ENCODE measurements at places on chromosomes 4 and X.
A peak's percentile ranks its signal among the peaks of the same experiment; 100 is the strongest.

DNA sequence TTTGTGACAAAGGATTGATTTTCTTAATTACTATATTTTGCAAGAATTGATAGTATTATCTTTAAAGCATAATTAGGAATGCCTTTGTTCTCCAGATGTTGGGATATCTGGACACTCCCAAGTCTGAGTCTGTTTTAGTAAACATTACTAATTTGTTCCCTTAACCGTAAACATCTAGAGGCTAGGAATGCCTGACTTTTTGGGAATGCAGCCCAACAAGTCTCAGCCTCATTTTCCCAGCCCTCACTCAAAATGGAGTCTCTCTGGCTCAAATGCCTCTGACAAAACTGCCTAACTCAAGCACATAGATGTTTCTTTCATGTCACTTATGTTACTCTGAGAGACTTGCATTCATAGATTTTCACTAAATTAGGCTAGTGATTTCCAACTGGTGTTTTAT lies 297.0 kb upstream of the CLNK start:
- no peak for DNase-seq

- DNase-seq: no peak
Observed at GRCh38 chr4:165443276-165443675, 64.5 kb downstream of the CPE start.

- DNase-seq: no peak
Observed at GRCh38 chr4:95114521-95114920, 356.8 kb downstream of the BMPR1B start.

GRCh38 chr4:52545099-52546069 lies 113.7 kb downstream of the USP46 start:
- DNase-seq: peak; percentile 53

GRCh38 chrX:150198776-150199175 lies 164.3 kb upstream of the MAMLD1 start:
- DNase-seq: no peak

GRCh38 chr4:109206620-109207019 lies 95.8 kb downstream of the COL25A1 start:
- DNase-seq: no peak

- DNase-seq: no peak
Observed at GRCh38 chr4:188960411-188961093, 821.3 kb downstream of the TRIML1 start.

DNA sequence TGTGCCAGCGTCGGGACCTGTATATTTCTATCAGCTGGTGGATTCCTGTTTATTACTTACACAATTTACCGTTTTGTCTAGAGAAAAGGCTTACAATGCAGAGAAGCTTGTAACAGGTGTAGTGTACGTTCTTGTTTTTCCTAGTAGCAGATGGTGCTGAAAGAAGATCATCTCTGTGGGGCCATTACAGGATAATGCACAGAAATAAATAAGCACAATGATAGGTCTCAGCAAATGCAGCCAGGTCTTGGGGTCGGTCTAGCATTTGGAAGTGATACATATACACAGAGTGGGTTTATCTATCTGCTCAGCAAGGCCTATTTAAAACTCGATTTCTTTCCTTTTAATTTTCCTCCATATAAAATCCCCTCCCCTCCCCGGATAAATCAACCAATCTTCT lies 180.9 kb upstream of the LCORL start:
- no peak for DNase-seq

DNA sequence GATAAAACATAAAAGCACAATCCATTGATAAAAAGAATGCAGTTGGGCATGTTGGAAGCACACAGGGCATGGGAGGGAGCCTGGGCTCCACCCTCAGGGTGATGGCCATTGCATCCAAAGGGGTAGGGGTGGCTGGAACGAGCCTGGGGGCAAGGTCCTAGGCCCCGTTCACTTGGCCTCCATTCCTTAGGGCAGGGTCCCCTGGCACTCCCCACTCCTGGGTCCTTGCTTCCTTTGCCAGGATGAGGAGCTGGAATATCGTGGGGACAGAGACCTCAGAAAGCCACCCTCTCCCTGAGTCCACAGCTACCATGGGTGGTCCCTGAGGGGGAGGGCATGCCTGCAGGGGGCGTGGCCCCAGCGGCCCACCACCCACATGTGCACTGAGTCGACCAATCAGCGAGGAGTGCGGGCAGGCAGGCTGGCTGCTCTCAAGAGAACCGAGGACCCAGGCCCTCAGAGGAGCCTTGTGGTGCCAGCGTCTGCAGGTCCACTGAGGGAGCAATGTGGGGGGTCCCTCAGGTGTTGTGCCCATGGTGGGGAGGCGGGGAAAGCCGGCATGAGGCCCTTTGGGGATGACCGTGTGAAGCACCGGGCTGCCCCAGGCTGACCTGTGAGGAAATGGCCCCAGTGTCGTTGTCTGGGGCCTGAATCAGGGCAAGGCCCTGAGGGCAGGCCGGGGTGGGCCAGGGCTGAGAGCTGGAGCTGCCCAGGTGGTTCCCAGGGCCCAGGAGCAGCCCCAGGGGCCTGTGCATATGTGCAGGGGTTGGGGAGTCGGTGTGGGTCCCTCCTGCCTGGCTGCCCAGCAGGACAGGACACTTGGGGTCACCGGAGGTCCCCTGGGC lies 78.6 kb upstream of the AMELX start:
- DNase-seq: no peak

DNA sequence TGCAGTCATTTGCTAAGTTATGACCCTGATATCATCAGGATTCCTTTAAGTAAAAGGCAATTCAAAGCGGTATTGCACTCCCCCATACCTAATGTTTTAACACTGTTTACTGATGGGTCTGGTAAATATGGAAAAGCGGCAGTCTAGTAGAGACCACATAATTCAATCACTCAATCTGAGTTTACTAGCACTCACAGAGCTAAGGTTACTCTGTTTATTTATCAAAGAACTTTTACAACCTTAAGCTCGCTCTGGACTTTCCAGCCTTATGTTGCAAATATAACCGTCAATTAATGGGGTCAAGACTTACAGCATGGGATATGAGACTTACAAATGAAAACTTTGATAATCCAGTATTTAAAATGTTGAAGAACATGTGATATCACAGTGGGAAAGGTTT lies 124.5 kb upstream of the ZCCHC13 start:
- DNase-seq: no peak

- peak; percentile 23 for DNase-seq
Observed at GRCh38 chrX:1534301-1535168, 2.5 kb downstream of the P2RY8 start.

DNA sequence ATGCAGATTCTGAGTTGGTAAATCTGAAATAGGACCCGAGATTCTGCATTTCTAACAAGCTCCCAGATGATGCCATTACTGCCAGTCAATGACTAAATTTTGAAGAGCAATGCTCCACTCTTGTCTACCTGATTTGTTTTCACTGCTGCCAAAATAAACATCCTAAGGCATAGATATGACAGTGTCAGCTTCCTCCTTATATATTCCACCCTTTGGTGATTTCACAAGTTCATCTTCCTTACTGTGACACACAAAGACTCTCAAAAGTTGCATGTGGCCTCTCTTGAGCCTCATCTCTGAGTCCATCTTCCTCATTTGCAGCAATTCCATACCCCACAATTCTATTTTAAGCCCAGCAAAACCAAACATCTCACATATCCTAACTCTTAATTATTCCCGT lies 110.9 kb downstream of the FBXW7 start:
- no peak for DNase-seq

DNA sequence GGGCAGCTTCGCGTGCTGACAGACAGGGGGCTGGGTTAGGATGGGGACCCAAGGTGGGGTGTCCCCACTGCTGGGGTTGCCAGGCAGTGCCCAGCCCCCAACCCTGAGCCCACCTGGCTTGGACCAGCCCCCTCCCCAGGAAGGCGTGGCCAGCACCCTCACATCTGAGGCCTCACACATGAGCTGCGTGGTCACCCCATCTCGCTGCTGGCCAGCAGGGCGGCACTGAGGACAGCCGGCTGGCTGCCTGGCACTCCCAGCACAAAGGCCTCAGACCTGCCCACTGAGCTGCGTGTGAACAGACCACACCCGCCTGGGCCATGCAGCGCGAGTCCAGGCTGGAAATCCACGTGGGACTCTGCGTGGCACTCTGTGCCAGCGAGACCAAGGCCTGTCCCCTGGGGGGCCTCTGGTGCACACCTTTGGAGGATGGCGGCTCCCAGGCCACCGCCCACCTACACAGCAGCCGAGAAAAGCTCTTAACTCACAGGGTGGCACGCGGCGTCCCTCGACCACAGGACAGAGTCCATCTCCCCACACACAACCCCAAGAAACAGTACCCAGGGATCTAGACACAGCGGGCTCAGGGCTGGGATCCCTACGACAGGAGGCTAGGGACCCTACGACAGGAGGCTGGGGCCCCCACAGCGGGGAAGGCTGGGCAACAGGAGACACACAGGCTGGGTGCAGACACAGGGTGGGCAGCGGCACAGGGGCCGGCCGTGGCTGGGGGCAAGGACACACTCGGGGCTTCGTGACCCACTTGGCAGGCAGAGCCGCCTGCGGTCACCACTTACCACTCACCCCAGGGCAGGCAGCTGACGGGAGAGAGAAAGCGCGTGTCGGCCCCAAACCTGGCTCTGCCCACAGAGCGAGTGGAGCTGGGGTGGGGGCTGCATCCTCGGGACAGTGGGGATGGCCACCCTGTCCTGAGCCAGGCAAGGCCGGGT lies 9.8 kb downstream of the DGKQ start:
- DNase-seq: no peak

- no peak for DNase-seq
Observed at GRCh38 chr4:4735870-4736269, 123.6 kb upstream of the MSX1 start.

- no peak for DNase-seq
Observed at GRCh38 chr4:120682981-120683380, 239.5 kb downstream of the PRDM5 start.

DNA sequence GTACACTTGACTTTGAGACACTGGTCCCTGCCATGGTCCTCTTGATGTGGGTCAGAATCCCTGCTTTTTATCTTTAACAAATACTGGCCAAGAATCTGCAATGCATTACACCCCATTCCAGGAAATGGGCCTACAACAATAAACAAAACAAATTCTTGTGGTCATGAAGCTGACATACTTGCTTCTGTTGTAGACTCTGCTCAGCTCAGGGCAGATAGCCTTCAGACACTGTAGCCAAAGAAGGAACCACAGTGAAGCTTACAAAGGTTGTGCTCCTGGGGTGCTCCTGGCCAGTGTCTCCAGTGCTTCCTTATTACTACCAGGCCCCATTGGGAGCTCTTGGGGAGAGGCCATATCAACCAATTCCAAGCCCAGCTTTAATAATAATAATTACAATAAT lies 21.8 kb downstream of the KIAA1210 start:
- no peak for DNase-seq

GRCh38 chr4:84499624-84499982 lies 511 bp upstream of the NKX6-1 start:
- DNase-seq: no peak

- DNase-seq: no peak
Observed at GRCh38 chr4:176656108-176656507, 136.6 kb downstream of the VEGFC start.

DNA sequence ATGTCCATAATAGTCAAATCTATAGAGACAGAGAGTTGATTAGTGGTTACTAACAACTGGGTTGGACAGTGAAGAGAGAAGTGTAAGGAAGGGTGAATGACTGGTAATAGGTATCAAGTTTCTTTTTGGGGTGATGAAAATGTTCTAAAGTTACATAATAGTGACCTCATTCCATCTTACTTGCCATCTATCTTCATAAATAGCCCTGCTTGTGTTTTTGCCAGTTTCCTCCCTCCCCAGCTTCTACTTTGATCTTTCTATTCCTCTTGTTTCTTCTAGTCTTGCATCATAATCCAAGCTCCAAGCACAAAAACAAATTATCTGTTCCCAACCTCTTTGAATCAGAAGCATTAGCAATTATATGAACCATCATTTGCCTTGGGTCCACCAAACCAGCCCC lies 40.2 kb upstream of the TET2 start:
- no peak for DNase-seq

DNA sequence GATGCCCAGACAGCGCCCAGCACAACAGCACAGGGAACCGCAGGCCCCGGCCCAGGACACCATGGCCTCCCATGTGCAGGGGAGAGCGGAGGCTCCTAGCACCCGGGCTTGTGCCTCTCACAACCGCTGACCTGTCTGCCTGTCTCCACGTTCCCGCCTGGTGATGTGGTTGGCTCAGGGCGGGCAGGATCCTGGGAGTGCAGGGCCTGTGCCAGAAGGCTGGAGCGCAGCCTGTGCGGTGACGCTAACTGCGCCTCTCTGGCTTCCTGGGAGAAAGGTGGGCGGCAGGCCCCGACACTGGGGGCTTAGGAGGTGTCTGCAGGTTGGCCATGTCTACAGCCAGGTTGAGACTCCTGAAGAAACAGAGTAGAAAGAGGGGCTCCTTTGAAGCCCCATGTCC lies 48.7 kb downstream of the CPZ start:
- DNase-seq: no peak

GRCh38 chrX:38318606-38319005 lies 8.7 kb downstream of the RPGR start:
- no peak for DNase-seq

DNA sequence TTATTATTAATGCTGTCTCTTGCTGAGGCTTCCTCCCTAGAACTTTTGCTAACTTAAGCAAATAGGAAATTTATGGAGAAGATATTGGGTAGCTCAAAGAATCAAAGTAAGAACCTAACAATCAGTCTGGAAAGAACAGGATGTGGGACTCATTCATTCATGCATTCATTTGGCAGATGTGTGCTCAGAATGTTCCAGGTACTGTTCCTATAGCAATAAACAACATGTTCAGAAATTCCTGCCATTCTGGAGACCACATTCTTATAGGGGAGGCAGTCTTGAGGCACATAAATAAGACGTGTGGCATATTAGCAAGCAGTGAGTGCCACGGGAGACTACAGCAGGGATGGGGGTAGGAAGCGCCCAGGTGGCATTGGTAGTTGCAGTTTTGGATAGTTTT lies 5.0 kb downstream of the GRK4 start:
- DNase-seq: no peak

DNA sequence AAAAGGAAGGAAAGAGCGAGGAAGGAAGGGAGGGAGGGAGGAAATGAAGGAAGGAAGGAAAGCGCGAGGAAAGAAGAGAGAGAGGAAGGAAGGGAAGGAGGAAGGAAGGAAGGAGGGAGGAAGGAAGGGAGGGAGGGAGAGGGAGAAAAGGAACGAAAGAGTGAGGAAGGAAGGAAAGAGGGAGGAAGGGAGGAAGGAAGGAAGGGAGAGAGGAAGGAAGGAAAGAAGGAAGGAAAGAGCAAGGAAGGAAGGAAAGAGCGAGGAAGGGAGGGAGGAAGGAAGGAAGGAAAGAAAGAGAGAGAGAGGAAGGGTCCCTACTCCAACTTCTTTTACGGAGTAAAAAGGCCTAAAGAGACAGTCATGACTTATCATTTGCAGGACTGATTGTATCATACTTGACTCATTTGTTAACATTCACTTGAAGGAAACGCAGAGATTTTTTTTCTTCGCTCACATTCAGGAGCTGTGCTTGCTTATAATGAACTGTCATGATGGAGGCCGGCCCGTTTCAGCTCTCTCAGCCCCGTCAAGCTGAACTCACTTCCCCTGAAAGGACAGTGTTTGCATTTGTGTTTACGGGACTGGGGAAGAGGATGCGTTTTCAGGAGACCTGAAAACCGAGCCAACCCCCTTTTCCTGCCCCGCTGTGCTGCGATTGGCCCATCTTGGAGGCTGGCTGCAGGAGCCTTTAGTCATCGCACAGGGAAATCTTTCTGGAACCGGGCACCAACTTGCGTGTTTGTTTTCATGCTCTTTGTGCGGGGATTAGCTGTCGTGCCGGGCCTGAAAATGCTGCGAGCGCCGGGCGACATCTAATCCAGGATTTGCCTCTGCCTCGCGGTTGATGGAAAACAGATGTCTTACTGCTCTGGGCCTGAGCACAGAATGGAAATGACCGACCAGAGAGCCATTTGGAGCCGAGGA lies 17.8 kb downstream of the TRIM2 start:
- peak; percentile 11 for DNase-seq

Data from activated CD4-positive, alpha-beta T cell treated with anti-CD3 and anti-CD28 coated beads, Interleukin-2, amount 50 U/mL, for 4 hours (primary cell).